ENCODE measurements at places on chromosomes 1 and 21.
A peak's percentile ranks its signal among the peaks of the same experiment; 100 is the strongest.

GRCh38 chr1:109197158-109198042, 16.3 kb upstream of the SARS1 start:
- DNase-seq: no peak

- peak; percentile 43 for DNase-seq
Measured at GRCh38 chr1:199684686-199685273, 342.7 kb upstream of the NR5A2 start.

GRCh38 chr1:231181271-231181670, 19.4 kb downstream of the TRIM67 start:
- DNase-seq: no peak

GRCh38 chr1:183025782-183026774, 2.9 kb downstream of the LAMC1 start:
- no peak for DNase-seq

DNA sequence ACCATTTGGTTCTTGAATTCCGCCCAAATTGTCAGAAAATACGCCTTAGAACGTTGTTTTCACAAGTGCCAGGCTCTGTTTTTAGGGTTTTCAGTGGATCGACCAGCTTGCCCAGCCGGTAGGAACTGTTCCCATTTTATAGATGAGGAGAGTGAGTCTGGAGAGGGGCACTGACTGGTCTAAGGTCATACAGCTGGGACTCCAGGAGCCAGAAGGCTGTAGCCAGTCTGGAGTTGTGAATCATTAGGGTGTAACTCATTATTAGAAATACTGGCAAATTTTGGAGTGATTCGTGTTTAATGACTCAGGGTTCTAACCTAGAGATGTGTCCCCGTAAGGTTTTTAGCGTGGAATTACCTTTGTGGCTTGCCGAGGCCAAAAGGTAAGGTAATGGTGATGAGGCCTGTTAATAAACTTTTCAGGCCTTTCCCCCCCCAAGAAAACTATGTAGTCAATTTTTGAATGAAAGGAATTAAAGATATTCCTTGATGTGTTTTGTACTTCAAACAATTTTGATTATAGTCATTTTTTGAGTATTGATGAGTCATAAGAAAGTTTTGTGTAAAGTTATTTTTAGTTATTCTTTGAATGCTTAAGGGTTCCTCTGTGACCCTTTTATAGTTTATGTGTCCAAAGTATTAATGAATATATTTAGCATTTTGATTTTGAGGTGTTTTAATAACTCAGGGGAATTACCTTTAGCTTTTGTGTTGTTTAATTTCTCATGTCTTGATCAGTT, 2.1 kb downstream of the DYRK1A start:
- DNase-seq: no peak

DNA sequence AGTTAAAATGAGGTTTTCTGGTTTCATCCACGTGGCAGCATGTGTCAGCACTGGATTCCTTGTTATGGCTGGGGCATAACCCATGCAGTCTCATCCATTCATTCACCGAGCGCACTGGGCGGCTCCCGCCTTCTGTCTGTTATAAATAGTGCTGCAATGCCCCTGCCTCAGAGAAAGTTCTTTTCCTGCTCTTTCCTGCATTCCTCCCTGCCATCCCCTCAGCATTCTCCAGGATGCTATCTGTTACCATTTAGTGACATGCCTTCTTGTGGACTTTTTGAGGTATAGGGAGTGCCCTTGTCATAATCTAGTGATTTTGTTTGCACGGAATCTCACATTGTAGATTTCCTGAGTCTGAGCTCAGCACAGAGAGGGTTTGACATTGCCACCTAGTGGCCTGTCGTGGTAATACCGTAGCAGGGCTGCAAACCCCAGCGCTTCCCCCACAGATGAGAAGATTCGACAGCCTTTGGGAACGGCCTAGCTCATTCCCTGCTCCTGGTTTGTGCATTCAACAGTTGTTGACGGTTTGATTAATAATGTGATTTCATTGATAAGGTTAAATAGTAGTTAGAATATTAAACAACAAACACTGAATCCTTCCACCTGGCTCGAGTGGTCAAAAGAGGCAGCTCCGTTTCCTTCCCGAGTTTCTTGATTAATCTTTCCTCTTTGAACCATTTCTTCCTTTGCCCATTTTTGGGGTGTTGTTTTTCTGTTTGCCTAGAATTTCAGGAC, 46.3 kb downstream of the UMODL1 start:
- DNase-seq: peak; percentile 43

GRCh38 chr1:36950604-36951291, 83.6 kb downstream of the GRIK3 start:
- DNase-seq: no peak

- DNase-seq: no peak
Measured at GRCh38 chr1:193413376-193413775, 227.0 kb upstream of the B3GALT2 start.

DNA sequence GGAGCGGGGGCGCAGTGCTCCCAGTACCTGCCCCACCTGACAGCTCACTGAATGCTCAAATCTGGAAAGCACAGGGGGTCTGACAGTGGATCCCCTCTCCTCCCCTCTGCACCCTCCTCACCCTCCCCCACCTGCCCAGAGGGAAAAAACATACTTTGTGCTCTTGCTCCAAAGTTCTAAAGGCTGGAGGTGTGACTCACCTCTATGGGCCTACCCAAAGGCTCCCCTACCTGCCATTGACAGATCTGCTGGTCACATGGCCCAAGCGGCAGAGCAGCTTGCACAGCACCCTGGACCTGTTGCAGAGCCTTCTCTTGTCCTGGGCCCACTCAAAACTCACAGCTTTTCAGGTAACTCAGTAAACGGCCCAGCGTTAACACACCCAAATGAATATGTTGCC, 55.7 kb downstream of the ADSS2 start:
- DNase-seq: no peak

GRCh38 chr1:106249365-106249764, 807.1 kb upstream of the PRMT6 start:
- DNase-seq: no peak

DNA sequence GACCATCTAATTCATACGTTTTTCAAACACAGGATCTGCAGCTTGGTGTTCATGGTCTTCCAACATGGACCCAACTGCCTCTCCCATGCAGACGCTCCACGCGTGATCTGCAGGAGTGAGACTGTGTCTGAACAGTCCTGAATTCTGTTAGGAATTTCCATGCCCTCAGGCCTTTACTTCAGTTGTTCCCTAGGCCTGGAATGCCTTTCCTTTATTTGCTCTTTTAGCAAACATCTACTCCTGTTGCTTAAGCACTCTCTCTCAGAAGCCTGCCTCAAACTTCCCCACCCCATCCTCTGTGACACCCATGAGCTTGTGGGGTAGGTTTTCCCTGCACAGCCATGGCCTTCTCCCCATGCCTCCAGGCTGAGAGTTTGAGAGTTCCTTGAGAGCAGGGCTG, 73.7 kb downstream of the DMRTB1 start:
- DNase-seq: no peak

DNA sequence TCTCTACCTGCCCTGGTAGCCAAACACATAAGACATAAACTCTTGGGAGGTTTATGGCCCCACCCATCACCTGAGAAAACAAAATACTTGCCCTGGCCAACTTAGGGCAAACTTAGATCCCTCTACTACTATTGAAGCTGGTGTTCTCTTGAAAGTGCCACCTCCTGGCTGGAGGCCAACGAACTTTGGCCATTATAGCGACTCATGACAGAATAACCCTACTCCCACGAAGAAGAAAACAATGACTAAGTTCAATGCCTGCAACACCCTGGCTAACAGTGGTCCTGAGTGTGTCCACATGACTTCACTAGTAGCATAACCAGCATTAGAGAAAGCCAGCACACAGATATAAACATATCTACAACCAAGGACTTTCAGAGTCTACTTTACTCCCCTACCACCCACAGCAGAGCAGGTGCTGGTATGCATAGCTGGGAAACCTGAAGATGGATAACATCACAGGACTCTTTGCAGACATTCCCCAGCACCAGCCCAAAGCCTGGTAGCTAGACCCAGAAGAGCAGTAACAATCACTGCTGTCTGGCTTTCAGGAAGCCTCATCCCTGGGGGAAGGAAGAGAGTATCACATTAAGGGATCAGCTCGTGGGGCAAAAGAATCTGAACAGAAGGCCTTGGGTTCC, 81.0 kb downstream of the SLC30A10 start:
- no peak for DNase-seq

DNA sequence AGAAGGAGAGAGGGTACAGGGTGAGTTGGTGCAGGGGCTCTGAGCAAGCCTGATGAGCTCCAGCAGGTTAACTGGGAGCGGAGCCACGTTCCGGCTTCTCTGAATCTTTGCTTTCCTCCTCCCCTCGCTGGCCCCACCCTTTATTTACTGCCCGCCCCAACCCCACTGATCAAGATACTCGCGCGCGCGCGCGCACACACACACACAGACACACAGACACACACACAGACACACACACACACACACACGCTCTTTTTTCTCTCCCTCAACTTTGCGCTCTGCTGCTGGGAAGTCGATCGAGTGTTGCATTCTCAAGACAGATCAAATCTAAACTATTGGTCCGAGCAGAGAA, at the start of gene GRIK1:
GRIK1 (minus strand) TSS at position 73 of the 352 bp plus-strand sequence.
- DNase-seq: no peak

- no peak for DNase-seq
Measured at GRCh38 chr1:228169345-228169744, 3.7 kb downstream of the IBA57 start.

GRCh38 chr1:10257851-10258250, 47.5 kb downstream of the KIF1B start:
- DNase-seq: no peak

- no peak for DNase-seq
Measured at GRCh38 chr1:51898090-51898734, 19.7 kb upstream of the NRDC start.

- no peak for DNase-seq
Measured at GRCh38 chr1:160221089-160221488, 15.9 kb downstream of the PEA15 start.

- DNase-seq: no peak
Measured at GRCh38 chr1:151055581-151055980, 3.8 kb downstream of the CDC42SE1 start.

- no peak for DNase-seq
Measured at GRCh38 chr1:113783254-113784103, 24.2 kb upstream of the PHTF1 start.

DNA sequence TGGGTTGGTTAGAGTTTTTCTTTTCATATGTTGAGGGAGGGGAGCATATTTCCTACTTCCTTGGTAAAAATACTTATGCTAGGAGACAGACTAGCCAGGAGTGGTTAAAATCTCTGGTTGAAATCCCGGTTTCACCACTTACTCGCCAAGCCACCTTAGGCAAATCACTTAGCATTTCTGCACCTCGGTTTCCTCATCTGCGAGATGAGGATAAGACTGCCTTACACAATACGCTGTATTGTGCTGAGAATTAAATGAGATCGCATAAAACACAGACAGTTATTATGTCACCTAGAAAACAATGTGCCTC, 1.4 kb downstream of the IFFO2 start:
- DNase-seq: no peak

- no peak for DNase-seq
Measured at GRCh38 chr1:199084293-199084692, 445.5 kb downstream of the PTPRC start.

GRCh38 chr1:116265931-116266863, 106.8 kb upstream of the ATP1A1 start:
- DNase-seq: no peak

- peak; percentile 88 for DNase-seq
Measured at GRCh38 chr1:108816049-108816893, 40.6 kb downstream of the AKNAD1 start.

DNA sequence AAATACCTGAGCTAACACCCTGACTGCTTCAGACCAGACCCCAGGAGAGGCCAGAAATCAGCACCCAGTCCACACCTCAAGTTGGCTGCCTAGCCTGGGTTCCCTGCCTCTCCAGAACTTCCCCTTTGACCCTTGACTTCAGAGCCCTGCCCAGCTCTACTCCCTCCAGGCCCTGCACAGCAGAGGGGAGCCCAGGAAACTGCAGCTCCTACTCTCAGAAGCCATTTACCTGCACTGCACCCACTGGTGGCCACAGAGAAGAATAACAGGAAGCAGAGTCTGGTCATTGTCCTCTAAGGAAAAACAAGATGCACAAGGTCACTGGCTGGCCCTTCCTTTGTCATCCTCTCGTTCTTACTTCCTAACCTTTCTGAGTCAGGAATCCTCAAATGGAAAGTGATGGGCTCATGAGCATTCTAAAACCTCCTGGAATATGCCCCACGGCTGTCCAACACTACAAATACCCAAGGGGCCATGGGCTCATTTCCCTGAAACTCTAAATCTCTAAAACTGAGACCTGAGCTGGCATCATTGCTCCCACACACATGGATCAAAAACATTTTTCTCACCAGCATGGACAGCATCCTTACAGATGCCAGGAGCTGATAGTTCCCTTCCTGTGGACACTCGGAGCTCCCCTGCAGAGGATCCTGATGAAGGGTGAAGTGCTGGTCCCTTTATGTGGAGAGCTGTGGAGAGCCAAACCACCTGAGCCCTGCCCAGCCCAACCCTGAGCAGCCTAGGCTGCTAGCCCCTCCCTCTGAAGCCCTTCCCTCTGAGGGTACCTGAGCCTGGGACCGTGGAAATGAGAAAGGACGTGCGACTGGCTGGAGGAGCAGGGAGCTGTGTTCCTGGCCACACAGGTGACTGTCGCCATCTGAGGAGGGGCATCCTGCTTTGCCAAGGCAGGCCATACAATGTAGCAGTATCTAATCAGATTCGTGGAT, at the start of gene ITLN2:
ITLN2 (minus strand) TSS at position 652 of the 947 bp plus-strand sequence; CDS start at position 584, 68 bp downstream.
- DNase-seq: no peak

GRCh38 chr21:28588997-28589396, 403.7 kb downstream of the LTN1 start:
- no peak for DNase-seq

- DNase-seq: no peak
Measured at GRCh38 chr1:33970148-33970825, 106.4 kb downstream of the HMGB4 start.

GRCh38 chr1:91736715-91737615, 149.0 kb downstream of the TGFBR3 start:
- no peak for DNase-seq

DNA sequence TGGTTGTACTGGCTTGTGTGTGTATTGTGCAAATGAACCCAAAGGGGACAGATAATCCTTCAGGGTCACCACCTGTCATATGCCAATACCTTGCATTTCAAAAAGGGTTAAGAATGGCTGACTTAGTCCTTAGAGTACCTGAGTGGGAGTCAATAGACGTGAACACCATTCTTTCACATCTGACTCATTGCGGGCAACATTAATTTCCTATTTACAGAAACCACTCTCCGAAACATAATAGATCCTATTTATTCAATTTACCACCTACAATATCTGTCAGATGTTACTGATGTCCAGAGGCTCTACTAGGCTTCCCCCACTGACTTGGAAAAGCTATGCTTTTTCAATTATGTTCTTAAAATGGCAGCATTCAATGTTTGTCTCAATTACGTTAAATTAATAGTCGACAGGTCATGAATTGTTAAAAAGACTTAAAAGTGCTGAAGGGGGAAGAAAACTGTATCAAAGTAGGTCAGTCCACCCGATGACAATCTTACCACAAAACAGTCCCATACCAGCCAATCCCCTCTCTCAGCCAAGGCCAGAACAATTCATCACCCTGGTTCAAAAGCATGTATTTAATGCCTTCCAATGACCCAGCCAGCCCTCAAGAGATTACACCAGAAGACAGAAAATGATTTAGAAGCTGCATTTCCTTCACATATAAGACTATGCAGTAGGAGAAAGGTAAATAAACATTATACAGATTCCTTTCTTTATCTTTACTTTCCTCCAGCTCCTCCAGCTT, 48.6 kb upstream of the PLA2G2C start:
- no peak for DNase-seq
